Activated CD8-positive, alpha-beta T cell treated with anti-CD3 and anti-CD28 coated beads for 36 hours (primary cell): ENCODE measurements at places on chromosomes 16 and 17. TPM values are rescaled to one million over a fixed set of nuclear protein-coding genes. Genes with fewer than 3 reads are reported as not detected.
A peak's percentile ranks its signal among the peaks of the same experiment; 100 is the strongest.

DNA sequence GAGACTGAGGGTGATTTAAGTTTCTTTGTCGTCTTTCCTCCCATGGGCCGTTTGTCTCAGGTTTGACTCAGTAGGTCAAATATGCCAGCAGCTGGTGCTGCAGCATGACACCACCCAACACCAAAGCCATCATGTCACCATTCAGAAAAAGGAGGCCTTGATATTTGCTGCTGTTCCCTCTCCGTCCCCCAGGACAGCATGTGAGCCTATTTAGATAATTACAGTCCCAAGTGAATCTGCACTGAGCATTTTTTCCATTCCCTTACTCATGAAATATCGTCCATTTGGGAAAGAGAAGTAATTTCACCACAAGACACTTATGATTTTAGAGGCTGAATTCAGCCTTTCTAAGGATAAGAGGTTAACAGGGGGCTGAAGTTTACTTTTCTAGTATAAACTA, 62.2 kb upstream of the ADORA2B start:
- DNase-seq = no peak

GRCh38 chr17:13320046-13320785, 281.5 kb downstream of the HS3ST3A1 start:
- DNase-seq = no peak

DNA sequence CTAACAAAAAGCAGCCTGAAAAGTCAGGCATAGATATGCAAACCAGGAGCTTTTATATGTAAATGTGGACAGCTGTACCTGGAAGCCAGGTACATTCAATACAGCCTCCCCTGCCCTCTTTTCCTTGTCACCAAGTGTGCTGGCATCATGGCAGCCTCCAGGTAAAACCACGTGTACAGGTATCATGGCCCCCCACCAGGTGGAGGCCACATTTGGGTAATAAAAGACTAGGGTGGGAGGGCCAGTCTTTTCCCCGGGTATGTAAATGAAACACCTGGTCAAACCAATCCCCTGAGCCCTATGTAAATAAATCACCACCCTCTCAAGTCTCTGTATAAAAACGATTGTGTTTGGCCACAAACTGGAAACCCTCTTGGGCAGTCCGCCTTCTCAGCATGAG, 226.4 kb upstream of the GOT2 start:
- DNase-seq = no peak

- DNase-seq = peak; percentile 76
Observed at GRCh38 chr16:70430667-70431536, 8.0 kb downstream of the ST3GAL2 start.

GRCh38 chr17:81870981-81871386, at the start of gene ARHGDIA:
TSS of gene ARHGDIA (minus strand) at chr17:81871337. CDS start at chr17:81869930, 1,407 bp downstream.
- no peak for DNase-seq

DNA sequence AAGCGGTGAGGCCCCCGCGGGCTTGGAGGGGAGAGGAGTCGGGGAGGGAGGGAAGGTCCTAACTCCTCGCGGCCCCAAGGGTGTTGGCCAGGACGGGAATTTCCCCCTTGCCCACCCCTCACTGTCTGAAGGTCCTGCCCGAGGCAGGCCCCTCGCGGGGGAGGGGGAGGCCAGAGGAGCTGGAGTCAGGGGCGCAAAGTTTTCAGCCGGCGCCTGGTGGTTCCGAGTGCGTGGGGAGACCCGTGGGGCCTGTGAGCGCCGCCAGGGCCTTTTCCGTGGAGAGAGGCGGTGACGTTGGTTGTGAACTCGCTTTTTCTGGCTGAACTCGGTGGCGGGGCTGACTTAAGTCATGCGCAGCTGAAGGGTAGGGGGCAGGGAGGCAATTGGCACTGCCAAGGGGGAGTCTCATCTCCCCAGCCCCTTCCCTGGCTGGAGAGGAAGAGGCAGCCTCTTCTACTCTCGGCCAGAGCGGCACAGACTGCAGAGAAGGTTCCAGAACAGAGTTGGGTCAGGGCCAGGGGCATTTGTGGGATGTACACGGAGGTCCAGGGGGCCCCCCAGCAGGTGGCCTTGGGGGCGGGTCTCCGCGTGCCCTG, 1.5 kb downstream of the CACNA1H start:
- no peak for DNase-seq

- DNase-seq = no peak
Observed at GRCh38 chr17:28249706-28250105, 69.3 kb upstream of the TMEM97 start.

BAIAP3 gene
- total RNA-seq = 0.68 TPM

GRCh38 chr16:5944971-5945370, 847.4 kb upstream of the EEF2KMT start:
- DNase-seq = no peak
